ENCODE measurements at places on chromosomes 1 and 21.

DNA sequence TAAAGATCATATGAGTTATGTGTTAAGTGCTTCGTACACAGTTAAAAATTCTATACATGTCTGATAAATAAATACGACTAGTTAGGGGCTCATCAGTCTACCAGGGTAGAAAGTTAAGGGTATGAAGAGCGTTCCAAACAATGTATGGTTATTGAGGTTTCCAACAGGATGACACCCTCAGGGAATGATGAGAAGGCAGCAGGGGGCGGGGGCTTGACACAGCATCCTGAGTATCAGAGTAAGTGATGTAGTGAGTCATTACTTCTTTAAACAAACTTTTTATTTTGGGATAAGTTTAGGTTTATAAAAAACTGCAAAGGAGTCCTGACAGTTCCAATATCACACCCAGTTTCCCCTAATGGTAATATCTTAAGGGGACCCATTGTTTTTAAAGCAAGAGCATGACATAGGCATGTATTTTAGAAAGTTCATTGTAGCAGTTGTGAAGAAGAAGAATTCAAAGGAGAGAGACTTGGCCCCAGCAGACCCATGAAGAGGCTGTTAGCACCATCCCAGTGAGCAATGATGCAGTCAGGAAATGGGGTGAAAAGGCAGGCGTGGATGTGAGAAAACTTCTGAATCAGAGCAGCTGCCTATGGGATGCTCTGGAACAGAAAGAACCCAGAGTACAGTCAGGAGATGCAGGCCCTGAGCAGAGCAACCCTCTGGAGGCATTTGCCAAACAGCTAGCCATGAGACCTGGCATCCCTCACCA is 15.0 kb upstream of the PSMB2 start:
- no peak for DNase-seq

DNA sequence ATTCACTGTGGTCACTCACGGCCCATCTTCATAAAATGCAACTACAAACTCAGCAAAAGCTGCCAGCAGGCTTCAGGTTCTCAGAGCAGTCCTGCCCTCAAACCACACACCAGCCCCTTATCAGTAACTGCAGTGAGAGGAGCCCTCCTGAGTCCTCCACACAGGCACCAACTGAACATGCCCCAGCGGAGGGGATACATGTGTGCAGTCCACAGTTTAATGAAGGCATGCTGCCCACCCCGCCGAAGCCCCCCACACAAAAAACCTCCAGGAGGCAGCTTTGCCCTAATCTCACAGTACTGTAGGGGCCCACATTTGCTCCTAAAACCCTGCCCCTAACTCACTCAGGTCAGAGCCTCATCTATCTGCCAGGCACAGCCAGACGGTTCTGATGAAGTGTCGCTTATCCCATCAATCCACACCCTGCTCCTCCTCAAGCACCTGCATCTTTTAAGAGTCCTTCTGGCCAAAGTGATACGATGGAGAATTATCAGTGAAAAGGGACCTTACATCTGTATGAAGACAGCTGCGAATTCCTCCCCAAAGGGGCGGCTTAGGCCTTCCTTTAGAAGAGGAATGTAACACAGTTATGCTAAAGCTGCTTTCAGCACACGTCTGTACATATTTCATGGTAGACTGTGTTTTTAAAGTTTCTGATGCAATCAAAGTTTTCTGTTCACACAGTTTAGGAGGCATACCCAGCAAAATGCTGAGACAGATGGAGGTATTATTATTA is 3.5 kb downstream of the ABCB10 start:
- DNase-seq = no peak

DNA sequence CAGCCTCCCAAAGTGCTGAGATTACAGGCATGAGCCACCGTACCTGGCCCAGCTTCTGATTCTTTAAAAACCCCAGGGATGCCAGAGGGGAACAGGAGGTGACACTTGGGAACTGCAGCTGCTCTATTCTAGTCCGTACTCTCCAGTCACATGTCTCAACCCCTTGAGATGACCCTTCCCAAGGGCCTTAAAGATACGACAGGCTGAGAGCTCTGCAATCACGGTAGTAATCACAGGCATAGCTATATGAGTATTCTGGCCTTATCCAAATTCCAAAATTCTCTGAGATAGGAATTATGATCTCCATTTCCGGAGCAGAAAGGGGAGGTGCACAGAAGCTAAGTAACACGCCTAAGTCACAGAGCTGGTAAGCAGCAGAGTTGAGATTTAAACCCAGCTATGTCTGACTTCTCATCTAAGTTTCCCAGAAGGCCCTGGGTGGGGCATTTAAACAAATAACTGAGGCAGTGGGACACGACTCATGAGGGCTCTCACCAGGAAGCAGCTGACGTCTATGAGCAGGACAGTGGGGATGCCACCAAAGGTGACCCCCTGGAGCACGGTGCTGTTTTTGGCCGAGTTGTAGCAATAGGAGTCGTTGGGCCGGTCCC is 5.2 kb downstream of the TMEM63A start:
- no peak for DNase-seq

DNA sequence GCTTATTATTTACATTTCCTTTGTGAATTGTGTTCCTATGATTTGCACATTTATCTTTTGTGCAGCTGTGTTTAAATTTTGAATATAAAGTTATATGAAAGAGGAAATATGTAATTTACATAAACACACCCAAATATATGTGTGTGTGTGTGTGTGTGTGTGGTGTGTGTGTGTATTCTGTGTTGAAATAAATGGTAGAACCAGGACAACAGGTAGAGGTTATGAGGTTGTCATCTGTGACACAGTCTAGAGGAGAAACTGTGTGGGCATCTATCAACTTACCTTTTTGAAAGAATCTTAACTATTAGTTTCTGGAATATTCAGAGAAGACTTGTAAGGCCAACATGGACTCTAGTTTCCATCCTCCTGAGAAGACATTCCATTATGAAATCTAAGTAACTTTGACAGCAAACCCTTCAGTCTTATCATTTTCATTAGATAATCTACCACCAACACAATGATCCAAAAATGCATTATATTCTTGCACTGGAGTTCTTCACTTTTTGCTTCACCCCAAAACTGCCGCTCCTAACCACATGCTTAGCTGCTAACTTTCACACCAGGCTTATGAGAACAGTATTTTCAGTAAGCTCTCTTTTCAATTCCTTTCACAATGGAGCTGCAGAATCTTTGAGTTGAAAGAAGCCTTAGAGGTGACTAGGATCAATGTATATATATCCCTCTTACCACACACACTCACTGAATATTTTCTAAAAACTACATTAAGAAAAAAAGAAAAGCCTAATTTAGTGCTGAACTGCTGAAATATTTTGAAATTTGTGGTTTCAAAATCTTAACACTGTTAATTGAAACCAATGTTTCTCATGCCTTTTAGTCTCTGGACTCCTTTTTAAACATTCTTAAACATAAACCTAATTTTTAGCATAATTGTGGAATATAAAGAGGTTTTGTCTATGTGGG is 21.8 kb downstream of the PTPRC start:
- DNase-seq = no peak

DNA sequence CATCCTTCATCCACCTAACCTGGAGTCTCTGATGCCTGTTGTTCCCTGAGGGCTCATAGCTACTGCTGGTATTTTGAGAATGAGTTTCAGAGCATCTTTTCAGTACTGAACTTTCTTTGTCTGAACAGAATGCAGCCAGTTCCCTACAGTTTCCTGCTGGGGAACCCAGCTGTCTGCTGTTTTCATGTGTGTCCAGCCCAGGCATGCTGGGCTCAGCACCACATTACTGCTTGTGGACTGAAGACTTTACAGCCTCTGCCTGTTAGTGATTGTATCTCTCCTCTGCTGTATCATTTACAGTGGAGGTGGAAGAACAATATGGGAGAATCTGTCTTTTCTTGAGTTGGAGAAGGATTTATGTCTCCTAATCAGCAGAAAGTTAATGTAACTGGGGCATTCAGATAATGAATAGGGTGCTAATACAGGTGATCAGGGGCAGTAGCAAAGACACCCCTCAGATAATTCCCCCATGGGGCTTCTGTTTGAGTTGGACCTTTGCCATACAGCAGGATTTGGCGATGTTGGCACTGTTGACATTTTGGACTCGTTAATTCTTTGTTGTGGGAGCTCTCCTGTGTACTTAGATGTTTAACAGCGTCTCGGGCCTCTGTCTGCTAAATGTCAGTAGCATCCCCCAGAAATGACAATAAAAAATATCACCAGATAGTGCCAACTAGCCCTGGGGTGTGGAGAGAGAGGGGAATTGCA is 207.7 kb downstream of the HHAT start:
- DNase-seq = no peak

DNA sequence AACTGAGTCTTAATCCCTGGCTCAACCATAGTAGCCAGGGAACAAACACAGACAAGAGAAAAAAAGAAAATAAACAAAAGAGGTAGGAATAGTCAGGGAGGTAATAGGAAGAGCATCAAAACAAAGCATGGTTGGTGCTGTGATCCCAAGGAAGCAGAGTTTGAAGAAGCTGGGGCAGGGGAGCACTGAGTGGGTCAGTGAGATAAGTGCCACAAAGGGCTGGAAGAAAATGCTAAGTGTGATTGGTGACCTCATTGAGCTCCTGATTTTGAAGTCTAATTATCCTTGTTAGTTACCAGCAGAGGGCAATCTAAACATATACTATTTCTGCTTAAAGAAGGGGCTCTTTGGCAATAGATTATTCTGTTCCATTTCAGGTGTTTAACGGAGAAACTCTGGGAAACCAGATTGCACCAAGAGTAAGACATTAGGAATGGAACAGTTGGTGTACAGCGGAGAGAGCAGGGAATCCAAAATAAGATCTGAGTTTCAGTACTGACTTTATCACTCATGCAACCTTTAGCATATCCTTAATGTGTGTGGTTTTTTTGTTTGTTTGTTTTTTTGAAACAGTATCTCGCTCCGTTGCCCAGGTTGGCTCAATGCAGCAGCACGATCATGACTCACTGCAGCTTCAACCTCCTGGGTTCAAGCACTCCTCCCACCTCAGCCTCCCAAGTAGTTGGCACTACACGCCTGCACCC is 30.7 kb upstream of the KIAA1614 start:
- DNase-seq = no peak

DNA sequence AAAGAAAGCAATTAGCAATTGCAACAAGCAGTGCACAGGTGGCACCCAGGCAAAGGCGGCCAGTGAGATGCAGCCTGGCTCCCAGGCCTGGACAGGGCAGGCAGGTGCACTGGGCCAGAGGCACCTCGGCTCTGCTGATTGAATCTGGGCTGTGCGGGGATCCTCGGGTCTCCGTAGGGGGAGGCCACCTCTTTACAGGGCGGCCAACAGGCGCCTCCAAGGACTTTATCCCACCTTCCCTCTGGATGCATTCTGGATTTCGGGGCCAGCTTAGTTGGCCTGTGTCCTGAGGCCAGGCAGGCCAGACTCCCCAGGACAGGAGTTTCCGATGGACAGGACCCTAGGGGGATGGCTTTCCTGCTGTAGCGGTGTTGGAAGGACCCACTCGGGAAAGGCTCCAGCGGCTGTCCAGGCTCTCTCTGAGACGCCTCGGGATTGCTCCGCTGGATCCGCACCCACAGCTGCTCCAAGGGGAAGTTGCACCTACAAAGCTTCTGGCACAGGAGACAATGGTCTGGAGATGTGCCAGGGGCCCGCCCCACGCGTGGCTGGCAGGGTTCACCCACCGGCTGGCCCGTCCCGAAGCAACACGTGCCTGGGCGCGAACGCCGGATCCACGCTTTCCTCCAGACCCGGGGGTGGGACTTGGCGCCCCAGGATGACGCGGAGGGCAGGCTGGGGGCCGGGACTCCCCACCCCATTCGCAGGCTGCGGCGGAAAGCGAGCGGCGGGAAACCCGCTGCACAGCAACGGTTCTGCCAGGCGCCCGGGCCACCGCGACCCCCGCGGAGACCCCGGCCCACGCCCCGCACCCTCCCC is 810 bp downstream of the SLC19A1 start:
- peak; percentile 58 for DNase-seq

GRCh38 chr1:33970148-33970825 is 106.4 kb downstream of the HMGB4 start:
- no peak for DNase-seq
